Activated CD4-positive, alpha-beta T cell treated with anti-CD3 and anti-CD28 coated beads, Interleukin-2, Interleukin-6, amounts not matched to agents 100 ng/mL and 50 ng/mL, durations not matched to agents 16 hours and 8 hours (primary cell): ENCODE measurements at places on chromosomes 7 and 10.
A peak's percentile ranks its signal among the peaks of the same experiment; 100 is the strongest.

DNA sequence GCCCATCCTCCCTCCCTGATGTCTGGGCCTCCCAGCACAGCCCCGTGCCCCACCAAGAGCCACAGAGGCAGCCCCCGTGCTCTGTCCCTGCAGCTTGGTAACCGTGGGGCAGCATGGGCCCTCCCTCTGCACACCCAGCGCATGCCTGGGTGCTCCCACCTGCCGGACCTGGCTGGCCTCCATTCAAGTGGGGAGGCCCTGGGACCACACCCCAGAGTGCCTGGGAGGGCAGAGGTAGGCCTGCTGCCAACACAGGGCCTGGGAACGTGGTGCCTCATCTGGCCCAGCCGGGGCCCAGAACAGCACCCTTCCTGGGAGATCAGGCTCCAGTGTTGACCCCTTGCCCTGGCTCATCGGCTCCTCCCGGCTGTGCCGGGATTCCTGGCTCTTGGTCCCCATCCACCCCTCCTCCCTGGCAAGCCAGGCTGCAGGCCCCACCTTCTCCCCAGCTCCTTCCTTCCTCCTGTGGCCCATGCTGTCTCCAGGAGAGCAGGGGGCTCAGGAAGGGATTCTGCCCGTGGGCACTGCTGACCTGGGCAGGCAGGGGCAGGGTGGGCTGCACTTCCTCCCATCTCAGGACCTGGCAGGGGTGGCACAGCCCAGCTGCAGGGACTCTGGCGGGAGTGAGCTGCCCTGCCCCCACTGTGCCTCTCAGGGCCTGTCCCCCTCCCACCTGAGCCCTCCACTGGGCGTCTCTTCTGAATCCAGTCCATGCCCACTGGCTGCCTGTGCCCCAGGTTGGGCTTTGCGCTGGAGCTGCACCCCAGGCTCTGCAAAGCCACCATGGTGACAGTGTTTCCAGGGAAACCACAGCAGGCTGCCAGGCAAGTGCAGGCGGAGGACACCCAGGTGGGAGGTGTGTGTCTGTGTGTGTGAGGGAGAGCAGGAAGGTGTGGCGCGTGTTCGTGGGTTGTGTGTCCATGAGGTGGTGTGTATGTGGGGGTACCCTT, 32.6 kb downstream of the PWWP2B start:
- DNase-seq: no peak

GRCh38 chr7:96244244-96244991, 77.5 kb downstream of the SLC25A13 start:
- DNase-seq: no peak

DNA sequence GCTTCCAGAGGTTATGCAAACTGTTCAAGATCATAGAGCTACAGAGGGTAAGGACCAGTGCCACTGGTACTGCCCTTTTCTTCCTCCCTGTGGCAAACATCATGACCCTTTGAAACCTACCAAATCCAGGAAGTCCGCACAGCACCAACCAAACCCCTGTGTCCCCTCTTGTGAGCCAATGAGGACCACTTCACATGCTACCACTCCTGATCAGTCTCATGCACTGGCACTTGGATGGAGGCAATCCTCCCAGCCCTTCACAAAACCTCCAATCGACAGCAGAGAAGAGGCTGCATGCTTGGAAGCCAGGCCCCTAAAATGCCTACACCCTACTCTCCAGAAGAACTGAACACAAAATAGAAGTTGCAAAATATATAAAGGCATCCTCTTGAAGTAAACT, 248.0 kb downstream of the TNS3 start:
- DNase-seq: no peak

DNA sequence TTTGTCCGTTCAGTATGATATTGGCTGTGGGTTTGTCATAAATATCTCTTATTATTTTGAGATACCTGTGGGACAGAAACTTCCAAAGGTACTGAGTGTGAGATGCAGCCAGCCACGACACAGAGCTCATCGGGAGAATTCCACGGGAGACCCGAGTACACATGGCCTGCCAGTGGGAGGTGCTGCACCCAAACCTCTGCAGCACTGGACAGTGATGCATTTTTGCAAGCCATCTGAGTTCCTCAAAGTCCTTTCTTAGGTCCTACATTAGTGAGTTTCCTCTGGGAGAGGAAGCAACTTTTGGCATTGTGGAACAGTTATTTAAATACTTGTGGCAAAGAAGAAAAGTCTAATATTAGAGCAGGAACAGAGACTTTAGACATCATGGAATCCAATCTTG, 77.5 kb downstream of the ARID5B start:
- DNase-seq: no peak

DNA sequence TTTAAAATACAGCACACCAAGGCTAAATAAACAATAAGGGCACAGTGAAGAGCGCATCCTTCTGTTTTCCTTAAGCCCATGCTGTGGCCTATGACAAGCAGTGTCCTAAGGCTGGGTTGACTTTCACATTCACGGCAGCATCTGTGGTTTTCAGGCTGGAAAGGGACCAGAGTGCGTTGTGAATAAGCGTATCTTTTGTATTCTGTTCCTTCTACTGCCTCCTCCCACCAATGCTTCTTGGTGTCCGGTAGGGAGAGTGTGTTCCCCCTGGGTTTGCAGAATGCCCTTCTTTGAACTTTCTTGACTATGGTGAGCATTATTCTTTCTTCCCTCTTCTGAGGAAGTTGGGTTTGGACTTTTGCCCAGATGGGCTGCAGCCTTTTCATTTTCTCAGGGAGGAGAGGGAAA, 73.6 kb downstream of the ABCA13 start:
- no peak for DNase-seq

DNA sequence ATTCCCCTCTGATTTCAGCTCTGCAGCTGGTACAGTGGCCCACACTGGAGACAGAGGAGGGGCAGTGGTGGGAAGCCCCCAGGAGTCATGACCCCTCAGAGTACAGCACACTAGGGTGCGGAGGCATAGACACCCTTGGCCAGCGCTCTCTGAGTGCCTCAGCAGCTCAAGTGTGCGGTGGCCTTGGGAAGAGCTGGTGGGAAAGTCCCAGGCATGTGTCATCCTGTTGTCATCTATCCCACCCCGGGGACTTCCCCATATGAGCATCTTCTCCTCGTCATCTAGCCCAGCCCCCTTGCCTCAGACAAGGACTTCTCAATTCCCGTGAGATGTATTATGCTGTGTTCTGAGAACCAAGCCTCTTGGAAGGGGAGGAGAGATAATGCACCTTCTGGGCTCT, 15.6 kb upstream of the PPIF start:
- DNase-seq: peak; percentile 94

GRCh38 chr7:124444696-124445480, 320.7 kb downstream of the GPR37 start:
- no peak for DNase-seq

- DNase-seq: peak; percentile 97
Observed at GRCh38 chr7:2314209-2314955, at the start of gene SNX8. Gene SNX8, minus strand, starts transcription at chr7:2314441. Its CDS starts 20 bp downstream, at chr7:2314421.

- no peak for DNase-seq
Observed at GRCh38 chr7:151813445-151813844, 63.5 kb downstream of the PRKAG2 start.

GRCh38 chr7:78779788-78780187, 673.7 kb downstream of the MAGI2 start:
- DNase-seq: no peak

- no peak for DNase-seq
Observed at GRCh38 chr7:30142710-30143109, 7.9 kb downstream of the MTURN start.

- DNase-seq: no peak
Observed at GRCh38 chr10:133465191-133465949, 11.6 kb downstream of the SCART1 start.
